ENCODE measurements at places on chromosomes 13 and 19.

GRCh38 chr13:99398916-99399622, 91.9 kb upstream of the GPR183 start:
- DNase-seq = no peak

- DNase-seq = peak; percentile 56
Observed at GRCh38 chr13:38951525-38952313, 38.9 kb downstream of the STOML3 start.

GRCh38 chr19:30105727-30106126, 163.7 kb downstream of the URI1 start:
- DNase-seq = no peak

- no peak for DNase-seq
Observed at GRCh38 chr13:77846173-77846572, 72.5 kb downstream of the EDNRB start.

DNA sequence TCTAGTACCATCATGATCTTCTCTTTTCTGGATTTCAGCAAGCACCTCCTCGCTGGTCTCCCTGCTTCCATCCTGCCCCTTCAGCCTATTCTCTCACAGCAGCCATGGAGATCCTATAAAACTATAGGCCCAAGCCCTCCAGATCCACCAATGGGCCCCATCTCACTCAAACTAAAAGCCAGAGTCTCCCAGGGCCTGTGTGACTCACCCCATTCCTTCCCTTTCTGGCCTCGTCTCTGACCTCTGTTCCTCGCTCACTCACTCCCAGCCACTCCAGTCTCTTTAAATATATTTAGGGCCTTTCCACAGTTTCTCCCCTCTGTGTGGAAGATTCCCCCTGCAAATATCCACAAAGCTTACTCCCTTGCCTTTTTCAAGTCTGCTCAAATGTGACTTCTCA, 89.7 kb downstream of the HSPH1 start:
- DNase-seq = peak; percentile 35

DNA sequence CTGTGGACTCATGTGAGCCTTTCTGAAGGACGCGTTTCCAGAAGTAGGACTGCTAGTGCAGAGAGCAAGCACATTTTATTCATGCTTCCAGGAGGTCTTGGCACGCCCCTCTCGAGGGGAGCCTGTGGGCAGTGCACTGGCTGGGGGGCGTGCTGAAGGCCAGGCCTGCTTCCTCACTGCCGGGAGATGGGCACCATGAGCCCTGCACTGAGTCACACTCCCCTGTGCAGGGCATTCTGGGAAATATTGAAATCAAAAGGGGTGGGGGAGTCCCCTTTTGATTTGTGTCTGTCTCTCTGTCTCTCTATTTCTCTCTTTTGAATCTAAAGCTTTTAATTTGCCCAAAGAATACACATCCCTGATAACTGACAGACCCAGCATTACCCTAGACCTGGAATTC, 34.0 kb downstream of the DPF1 start:
- no peak for DNase-seq

DNA sequence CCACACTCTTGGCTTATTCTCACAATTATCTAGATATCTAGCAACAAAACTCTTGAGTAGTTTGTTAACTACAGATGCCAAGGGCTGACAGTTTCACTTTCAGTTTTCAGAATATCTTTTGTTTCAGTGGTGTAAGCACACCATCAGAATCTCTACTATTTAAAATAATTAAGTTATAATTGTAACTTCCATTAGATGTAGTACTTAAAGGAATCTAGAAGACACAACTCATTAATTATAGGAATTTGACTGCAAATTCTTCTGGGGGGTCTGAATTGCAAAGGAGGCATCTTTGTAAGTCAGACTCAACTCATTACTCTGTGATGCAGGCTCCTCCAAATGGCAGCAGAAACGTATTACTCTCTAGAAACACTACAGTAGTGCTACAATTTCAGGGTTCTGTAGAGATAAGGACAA, 44.9 kb upstream of the USPL1 start:
- peak; percentile 61 for DNase-seq

GRCh38 chr19:47598407-47599349, 10.3 kb upstream of the BICRA start:
- DNase-seq = peak; percentile 95

DNA sequence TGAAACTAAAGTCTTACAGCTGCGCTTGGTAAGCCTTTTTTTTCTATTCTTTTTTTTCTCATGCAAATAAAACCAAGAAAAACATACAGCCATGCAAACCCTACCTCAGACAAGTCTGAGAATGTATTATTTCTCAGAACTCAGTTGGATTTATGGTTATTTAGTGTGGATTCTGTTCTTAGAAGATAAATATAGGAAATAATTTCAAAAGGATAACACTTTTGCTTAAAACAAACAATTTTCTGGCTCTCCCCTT, 40.7 kb upstream of the TNFSF11 start:
- no peak for DNase-seq

DNA sequence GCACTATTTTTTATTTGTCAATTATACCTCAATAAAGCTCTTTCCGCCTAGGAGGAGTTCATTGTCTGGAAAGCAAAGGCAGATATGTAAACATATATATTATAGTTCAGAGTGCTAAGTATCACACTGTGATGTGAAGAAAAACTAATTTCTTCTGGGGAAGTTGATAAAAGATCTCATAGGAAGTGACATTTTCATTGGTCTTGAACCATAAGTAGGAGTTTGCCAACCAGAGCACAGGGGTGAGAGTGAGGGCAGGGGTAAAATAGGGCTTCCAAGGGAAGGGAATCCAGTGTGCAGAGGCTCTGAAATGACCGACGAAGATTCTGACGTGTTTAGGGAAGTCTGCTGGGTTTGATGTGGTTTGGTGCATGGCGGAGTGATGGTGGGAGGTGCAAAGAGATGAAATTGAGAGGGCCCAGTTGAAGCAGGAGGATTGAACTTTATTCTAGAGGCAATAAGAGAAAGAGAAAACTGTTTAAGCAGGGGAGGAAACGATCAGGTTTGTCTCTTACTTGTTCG, 780 bp upstream of the GTF2F2 start:
- DNase-seq = peak; percentile 60

DNA sequence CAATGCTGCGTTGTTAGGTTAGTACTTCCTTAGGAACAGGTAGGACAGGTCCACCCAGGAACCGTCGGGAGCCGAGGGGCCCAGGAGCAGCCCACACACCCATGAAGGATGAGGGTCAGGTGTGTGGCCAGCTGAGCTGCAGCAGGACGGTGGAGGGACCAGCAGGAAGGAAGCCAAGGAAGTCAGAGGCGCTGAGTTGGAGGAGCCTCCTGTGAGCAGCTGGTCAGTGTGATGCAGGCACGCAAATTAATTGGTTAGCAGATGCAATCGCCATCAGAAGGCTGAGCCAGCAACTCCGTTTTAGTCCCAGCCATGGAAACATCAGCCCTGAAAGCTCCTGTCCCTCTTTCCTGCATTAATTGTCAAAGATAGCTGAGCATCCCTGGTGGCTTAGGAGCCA, 114.9 kb upstream of the SOX1 start:
- DNase-seq = no peak

DNA sequence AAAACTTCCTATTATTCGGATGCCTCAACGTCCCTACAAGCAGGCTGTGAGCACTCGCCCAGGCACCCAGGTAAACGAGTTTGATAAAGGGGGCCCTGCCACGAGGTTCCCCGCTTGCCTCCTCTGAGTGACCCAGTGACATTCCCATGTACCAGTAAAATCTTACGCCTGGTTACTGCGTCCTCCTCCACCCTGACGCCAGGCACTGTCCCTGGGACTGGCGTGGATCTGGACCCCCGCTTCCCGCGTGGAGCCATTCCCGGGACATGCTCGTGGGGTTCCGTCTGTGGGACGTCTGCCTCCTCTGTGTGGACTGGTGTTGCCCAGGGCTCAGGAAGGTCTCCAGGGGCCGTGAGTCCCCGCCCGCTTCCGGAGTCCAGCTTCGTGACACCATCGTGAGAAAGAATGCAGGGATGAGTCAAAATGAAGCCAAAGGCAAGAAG, 407 bp upstream of the ZNF550 start:
- peak; percentile 72 for DNase-seq

- DNase-seq = peak; percentile 14
Observed at GRCh38 chr13:72507416-72508199, 219.8 kb downstream of the MZT1 start.

- DNase-seq = no peak
Observed at GRCh38 chr19:44807162-44807561, 1.7 kb upstream of the BCAM start.

- DNase-seq = no peak
Observed at GRCh38 chr19:43642531-43642930, 2.9 kb upstream of the CADM4 start.

- DNase-seq = no peak
Observed at GRCh38 chr19:35729763-35730162, 12.0 kb downstream of the KMT2B start.

DNA sequence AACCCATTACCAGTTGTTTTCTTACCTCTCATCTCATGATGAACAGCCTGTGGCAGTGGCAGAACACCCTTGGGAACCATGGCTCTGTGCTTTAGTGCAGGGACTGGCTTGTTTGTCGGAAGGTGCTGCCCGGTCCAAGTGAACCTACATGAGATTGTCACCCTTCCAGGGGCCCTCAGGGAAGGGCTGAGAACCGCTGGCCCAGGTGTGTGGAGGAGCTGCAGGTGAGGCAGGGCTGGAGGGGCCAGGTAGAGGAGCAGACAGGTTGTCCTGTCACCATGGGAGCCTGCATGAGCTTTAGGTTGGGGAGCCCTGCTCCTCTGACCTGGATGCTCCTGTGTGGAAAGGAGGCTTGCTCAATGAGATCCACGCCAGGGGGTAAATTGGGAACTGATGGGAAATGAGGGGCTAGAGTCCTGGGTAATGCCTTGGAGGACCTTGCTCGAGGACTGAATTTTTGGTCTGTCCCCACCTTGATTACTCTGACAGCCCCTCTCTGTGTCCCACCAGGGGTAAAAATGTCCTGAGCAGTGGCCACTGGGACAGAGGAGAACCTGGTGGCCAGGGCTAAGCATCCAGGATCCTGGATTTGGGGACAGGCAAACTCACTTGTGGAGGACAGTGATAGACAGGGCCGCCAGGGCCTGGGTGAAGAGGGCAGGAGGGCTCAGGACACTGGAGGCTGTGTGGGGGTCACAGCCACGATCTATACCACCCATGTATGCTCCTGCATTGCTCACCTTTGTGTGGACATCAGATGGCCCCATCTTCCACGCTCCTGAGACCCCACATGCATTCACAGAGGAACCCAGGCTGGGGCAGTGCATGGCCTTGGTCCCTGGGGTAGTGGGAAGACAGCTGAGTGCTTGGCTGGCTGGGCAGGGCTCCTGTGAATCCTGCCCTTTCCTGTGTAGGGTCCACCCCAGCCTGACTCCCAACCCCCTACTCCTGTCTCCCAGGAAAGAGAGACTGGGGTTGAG, 24.1 kb upstream of the CEACAM1 start:
- no peak for DNase-seq

GRCh38 chr13:77779552-77780272, 82.2 kb downstream of the SLAIN1 start:
- DNase-seq = peak; percentile 91

DNA sequence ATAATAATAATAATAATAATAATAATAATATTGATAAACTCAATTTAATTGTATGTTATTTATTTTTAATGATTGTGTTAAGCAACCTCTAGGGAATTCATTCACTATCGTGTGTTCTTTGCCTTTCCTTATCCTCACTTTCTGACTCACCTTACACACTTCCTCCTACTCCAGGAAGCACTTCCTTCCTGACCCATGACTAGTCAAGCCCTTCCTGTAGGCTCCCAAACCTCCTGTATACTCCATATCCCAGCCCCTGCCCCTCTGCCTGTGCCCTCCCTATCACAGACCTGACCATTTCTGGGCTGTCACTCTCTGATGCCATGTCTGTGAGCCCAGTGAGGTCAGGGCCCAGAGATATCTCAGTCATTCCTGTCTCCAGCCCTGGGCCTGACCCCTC, 7.6 kb downstream of the LGALS4 start:
- DNase-seq = peak; percentile 12

GRCh38 chr13:46544811-46545210, 8.2 kb upstream of the LRCH1 start:
- DNase-seq = no peak

DNA sequence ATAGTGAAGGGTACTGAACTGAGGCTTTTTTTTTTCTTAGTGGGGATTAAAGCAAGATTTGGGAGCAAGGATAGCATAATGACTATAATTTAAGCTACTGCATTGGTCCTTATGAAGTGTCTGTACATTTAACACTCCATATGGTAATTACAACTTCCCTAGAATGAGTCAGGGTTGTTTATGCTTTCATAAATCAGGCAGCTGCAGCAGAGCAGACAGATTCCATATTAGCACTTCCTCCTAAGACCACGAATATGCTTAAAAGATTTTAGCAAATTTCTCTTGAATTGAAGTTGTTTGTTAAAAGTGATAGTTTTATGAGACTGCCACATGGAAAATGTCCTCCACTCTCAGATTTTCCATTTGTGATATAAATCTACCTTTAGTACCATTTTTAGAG, 401.1 kb upstream of the SPRY2 start:
- DNase-seq = no peak

DNA sequence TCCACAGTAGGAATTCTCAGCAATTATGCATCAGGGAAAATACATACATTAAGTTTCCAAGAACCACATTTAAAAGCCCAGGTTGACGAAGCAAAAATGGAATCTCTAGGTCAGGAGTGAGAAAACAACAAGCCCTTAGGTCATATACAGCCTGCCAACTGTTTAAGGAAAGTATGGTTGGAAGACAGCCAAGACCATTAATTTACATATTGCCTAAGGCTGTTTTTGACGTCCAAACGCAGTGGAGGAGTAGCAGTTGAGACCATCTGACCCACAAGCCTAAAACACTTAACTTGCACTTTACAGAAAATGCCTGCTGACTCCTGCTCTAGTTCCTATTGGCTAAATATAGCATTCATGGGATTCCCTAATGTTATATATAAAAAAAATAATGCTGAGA, 299.0 kb downstream of the ITGBL1 start:
- peak; percentile 88 for DNase-seq

DNA sequence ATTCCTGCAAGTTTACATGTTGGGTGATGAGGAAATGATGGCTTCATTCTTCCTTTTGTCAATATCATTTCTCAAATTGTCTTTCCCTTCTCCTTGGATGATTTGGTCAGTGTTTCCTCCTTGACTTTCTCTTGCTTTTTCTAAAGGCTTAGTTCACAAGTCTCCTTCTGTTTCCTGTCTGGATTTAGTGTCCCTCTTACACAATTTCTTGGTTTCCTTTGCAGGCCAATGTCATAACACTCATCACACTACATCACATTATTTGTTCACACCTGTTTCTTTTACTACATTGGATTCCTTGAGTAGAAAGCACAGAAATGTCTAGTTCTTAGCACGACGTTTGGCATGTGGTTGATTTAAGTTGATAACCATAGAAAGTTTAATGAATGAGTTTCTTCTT, 490.7 kb downstream of the TDRD3 start:
- peak; percentile 1 for DNase-seq

DNA sequence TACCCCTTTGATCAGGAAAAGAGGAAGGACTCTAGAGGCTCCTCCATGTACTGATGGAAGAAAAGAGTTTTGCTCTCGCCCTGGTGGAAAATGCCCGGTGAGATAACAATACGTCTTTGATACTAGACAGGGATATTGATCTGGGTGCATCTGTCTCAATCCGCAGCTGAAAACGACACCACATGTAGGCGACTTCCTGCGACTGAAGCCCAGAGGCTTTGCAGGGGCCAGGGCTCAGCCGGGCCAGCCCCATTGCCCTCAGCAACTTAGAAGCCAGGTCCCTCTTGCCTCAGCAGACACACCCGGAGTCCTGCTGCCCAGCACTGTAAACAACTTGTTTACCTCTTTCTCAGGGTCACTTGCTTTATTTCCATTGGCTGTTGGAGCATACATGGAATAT, 409.4 kb downstream of the IRS2 start:
- DNase-seq = no peak
